CD4-positive, alpha-beta T cell treated with Interleukin-15 for 4 hours (primary cell): ENCODE measurements at places on chromosomes 7 and 10.

DNA sequence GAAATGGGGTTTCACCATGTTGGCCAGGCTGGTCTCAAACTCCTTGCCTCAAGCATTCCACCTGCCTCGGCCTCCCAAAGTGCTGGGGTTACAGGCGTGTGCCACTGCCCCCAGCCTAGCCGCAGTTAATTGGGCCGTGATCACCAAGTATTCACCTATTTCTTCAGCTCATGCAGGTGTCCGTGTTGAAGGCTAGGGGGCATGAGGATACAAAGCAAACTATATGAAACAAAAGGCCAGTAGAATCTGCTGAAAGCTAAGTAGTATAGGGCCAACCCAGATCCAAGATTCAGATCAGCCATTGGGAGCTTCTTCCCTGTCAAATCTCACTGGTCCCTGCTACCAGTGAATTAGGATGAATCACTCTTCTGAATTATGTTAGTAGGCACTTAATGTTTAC is 73.4 kb downstream of the LRRC4 start:
- DNase-seq, result no peak

DNA sequence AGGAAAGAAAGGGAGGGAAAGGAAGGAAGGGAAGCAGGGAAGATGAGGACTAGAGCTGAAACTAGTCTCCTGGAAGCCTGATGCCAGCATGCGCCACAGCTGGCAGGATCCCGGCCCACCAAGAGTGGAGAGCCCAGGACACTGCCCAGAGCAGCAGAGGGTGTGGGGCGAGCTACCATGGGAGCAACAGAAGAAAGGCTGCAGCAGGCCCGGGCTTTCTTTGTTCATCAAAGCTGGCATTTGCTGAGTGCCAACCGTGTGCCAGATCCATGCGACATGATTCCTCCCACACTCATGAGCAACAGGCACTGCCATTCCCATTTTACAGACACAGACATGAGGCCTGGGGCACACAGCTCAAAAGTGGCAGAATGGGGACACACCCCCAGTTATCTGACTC is 68.9 kb downstream of the FAM53B start:
- DNase-seq, result no peak

DNA sequence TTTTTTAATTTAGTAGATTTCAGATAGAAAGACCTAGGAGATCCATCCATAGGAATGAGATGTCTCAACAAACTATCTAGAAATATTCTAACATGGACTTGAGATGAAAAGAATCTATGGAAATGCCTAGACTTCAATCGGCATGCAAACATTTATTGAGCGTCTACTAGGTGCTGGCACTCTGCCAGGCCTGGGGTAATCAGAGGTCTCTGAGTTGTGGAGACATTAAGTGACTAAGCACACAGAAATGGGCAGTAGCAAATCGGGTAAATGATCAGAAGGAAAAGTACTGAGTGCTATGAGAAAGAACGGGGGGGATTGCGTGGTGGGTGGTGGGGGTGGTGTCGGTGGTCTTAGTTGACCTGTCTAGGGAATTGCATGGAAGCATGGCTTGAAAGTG is 466.6 kb downstream of the GALNT17 start:
- DNase-seq, result no peak

GRCh38 chr7:66535414-66536329 is 93.0 kb upstream of the KCTD7 start:
- no peak for DNase-seq

DNA sequence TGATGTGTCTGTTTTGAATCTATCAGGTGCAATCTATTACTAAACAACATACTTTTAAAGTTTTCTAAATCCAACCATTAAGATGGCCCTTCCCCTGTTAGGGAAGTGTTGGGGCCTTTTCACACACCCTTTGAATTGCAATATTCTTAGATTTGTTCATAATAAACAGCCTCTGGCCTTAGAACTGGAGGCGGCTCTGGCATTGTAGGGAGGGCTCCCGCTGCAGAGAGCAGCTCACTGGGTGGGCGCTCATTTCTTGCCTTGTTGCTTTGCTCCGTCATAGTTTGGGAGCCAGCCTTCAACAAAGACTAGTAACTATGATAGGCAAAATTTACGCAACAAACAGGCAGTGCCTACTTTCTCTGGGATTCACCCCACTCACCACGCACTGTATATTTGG is 4.2 kb upstream of the HOXA10 start:
- DNase-seq, result no peak

DNA sequence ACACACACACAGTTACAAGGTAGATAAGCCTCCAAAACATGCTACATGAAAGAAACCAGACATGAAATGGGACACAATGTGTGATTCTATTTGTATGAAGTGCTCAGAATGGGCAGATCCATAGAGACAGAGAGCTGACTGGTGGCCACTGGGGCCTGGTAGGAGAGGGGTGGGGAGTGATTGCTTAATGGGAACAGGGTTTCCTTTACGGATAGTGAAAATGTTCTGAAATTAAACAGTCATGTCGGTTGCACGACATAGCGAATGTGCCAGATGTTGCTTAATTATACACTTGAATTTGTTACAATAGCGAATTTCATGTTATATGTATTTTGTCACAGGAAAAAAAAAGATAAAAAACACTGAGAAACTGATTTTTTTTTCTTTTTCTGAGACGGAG is 122.3 kb downstream of the SPDYE5 start:
- no peak for DNase-seq

DNA sequence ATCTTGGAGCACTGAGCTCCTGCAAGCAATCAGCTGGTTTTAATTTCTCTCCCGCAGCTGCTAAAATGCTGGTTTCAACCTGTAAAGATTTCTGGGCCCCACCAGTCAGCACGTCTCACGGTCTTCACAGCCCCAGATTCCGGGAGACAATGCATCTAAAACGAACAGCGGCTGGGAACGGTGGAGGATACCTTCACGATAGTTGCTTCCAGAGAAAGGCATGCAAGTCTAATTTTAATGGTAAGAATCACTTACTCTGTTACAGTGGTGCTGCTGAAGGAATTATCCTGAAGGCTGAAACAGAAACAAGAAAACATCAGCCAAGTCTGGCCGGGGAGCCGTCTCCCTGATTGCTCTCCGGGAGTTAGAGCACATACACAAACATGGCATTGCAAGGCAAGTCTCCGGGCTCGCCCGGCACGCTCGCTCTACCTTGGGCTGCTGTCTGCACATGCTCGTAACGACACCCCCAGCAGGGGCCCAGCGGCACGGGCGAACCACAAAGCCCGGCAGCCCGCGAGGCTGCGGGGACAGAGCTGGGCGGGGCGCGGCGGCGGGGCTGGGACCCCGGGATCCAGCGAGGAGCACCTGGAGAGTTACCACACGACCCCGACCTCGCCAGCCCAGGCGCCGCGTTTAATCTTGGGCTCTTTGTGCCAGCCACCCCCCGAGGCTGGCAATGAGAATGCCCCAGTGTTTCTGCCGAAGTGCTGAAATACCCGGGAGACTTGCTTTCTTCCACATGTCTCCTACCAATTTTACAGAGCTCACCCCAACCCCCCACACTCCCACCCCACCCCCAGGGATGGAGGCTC is at the start of gene FAM13C:
Gene FAM13C (minus strand): TSS at position 406 of the 815 bp plus-strand sequence. CDS start 89 bp downstream, at position 317.
- DNase-seq, result no peak

DNA sequence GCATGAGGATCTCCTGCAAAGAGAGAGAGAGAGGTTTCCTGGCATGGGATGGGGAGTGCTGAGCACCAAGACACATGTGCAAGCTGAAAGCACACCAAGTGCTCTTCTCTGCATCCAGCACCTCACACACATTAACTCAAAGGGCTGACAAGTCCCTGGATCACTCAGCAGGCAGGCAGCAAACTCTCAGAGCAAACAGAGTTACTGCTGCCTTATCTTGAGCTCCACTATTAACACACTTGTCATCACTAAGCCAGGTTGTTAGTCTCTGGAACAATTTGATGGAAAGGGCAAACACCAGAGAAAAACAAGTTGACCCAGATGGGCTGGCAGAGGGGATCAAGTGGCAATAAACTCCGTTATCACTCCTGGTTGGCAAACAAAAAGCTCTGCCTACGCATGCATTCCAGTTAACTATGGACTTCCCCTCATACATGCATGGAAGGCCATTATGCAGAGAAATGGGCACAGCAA is 349.9 kb downstream of the KCNMA1 start:
- no peak for DNase-seq

GRCh38 chr10:86813101-86813500 is 56.7 kb downstream of the BMPR1A start:
- no peak for DNase-seq

GRCh38 chr10:59898125-59898835 is 8.1 kb downstream of the CCDC6 start:
- DNase-seq, result no peak

DNA sequence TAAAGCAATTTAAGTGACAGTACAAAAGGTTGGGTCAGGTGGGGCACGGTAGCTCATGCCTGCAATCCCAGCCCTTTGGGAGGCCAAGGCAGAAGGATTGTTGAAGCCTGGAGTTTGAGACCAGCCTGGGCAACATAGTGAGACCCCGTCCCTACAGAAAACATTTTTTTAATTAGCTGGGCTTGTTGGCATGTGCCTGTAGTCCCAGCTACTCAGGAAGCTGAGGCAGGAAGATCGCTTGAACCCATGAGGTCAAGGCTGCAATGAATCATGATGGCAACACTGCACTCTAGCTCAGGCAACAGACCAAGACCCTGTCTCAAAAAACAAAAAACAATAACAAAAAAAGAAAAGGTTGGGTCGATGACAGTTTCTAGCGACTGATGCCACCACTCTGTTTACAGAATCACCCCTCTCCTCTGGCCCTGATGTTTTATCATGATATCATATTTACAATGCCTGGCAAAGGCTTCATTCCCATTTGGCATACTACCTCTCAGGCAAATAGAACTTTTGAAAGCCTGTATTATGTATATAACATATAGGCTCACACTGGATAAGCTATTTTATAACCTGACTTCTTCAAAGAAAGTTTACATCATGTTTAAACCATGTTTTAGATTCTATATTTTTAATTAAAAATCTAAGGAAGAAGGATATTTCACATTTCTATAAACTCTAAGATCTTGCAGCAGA is 558 bp upstream of the ABCC2 start:
- no peak for DNase-seq

GRCh38 chr10:78937800-78938694 is 130.7 kb upstream of the ZMIZ1 start:
- peak; percentile 9 for DNase-seq

- no peak for DNase-seq
Measured at GRCh38 chr7:43463401-43463980, 119.4 kb upstream of the STK17A start.

DNA sequence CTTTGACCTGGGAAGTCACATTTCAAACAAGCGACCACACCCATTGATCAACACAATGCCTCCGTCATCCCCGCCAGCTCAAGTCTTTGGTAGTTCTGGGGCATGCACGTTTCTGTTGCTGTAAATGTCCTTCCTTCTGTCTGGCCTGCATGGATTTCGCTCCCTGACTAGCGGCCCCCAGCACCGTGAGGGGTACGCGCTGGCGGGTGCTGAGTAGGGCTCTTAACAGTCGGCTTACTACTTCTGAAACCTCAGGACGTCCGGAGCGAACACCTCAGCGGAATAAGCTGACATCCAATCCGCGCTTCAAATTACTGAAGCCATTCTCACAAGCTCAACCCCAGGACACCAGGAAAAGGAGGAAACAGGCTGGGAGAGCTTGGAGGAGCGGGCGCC is 505 bp downstream of the NUDCD3 start:
- DNase-seq, result peak; percentile 43

- no peak for DNase-seq
Measured at GRCh38 chr10:34589275-34589674, 225.8 kb downstream of the PARD3 start.

DNA sequence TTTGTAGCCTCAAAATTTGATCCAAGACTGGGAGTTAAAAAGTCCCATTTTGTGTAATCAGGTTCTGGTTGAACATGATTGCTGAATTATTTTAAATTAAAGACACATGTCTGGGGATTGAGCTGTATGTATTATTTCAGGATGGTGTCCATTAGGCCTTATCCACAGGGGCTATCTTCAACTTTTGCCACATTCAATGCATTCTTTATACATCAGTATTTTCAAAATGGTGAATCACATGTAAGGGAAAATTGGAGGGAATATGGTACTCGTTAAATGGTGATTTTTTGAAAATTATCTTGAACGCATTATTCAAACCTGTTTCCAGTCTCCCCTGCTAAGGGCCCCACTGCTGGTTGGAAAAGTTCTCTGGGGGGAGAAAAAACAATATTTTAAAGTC is 367.7 kb upstream of the NPVF start:
- DNase-seq, result no peak

DNA sequence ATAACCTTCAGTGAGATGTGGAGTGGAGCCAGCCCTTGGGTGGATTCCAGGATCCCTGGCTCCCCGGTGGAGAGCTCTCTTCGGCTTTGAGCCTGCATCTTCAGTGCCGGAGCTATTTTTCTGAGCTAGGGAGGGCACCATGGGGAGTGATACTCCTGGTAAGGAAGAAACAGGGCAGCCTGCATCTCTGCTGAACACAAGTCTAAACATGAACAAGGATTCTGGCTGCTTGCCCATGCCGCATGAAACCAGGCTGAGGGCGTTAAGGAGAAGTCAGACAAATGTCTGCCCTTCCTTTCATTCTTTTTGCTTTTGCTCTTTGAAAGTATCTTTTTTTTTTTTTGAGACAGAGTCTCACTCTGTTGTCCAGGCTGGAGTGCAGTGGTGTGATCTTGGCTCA is 60.4 kb downstream of the EVX1 start:
- no peak for DNase-seq

DNA sequence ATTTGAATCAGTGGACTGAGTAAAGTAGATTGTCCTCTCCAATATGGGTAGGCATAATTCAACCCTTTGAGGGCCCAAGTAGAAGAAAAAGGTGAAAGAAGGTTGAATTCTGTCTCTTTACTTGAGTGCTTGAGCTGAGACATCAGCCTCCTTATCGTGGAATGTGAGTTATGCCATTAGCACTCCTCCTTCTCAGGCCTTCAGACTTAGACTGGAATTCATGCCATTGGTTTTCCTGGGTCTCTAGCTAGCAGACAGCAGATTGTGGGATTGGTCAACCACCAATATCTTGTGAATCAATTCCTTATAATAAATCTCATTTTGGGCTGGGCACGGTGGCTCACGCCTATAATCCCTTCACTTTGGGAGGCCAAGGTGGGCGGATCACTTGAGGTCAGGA is 89.2 kb downstream of the CUL2 start:
- no peak for DNase-seq

DNA sequence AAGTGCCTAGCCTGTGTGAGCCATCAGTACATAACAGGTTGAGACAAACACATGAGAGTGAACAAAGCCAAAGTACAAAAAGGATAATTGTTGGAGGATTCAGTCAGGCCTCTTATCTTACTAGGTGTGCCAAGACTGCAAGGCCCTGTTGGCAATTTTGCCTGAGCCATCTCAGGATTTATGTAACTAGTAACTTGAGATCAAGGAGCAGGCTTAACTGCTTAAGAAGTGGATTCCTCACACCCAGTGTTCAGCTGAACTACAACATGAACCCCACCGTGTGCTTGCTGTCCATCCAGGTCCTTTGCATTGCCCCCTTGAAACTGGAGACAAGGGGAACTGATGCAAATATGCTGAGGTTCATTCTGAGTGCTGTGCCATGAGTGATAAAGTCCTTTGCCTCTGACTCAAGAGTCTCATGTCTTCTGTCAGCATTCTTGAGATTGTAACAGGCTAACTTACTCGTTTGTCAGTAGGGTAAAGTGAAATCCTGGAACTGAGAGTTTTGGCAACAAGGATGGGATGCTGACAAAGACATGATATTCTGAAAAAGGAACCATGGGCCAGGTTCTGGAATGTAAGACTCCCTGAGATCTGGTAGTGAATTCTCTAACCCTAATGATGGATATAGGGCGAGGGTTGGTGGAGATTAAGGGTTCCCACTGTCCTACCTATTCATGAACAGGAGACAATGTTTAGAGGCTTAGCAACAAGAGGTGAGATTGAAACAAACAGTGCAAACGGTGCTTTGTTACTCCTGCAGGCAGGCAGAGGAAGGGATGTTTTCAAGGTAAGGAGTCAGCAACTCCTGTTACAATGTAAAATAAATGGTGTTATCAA is 44.1 kb upstream of the GATAD1 start:
- DNase-seq, result no peak
